Stimulated activated CD4-positive, alpha-beta T cell treated with anti-CD3 and anti-CD28 coated beads, Interleukin-1b, Interleukin-23, amount 100 ng/mL, for 4 hours (primary cell): ENCODE measurements at places on chromosomes 1 and 21.

DNA sequence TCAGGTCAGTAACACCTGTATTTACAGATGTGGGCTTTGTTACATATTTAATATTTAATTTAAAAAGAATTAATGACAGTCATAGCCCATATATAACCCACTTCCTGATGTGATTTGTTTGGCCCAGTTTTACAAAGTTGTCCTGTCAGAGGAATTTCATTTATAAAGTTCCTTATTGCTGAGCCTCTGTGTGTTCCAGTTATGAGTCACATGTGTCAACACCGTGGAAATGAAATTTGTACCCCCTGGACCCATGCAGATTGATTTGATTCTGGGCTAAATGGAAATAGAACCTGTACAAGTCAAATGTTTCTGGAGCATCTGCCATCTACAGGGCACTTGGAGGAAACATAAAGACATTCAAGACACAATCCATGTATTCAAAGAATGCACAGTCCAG, 149.2 kb downstream of the CACNA1E start:
- DNase-seq, result no peak

- DNase-seq, result no peak
Measured at GRCh38 chr1:174795806-174796205, 203.9 kb upstream of the CACYBP start.

GRCh38 chr1:222627232-222627631, 9.3 kb downstream of the MIA3 start:
- DNase-seq, result no peak

GRCh38 chr1:109251277-109252166, 2.2 kb downstream of the CELSR2 start:
- no peak for DNase-seq

GRCh38 chr1:202709276-202710041, 795 bp downstream of the SYT2 start:
- DNase-seq, result no peak

GRCh38 chr1:78483903-78484302, 6.9 kb upstream of the PTGFR start:
- DNase-seq, result no peak

DNA sequence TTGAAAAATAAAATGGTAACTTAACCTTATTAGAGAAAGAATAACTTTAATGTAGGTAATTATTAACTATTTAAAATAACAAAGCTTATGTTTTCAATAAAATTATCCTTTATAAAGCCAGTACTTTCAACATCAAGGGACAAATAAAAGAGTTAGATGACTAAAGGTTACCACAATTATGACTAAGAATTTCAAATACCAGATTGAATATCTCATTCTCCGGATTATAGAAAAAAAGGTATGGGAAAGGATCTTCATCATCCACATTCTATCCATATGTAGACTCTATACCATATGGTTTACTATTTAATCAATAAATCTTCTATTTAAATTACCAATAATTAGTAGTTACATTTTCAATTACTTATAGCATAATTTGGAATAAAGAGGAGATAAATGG, 62.8 kb downstream of the TOR3A start:
- no peak for DNase-seq

GRCh38 chr21:35475762-35476161, 426.7 kb upstream of the RUNX1 start:
- no peak for DNase-seq

DNA sequence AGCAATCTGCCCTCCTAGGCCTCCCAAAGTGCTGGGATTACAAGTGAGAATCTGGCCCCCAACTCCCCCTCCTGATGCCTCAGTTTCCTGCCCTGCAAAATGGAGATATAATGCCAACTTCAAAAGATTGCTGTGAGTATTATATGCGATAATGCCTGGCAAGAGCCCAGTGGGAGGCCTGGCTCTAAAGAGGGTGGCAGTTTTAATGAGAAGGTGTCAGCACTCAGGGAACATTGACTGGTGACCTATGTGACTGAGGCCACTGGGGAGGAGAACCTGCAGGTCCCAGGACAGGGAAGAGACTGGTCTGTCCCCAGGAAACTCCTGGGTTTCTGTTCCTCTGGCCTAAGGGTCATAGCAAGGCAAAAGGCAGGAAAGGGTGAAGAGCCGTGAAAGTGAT, 11.0 kb downstream of the HSPG2 start:
- DNase-seq, result no peak

GRCh38 chr1:70458131-70458530, 47.1 kb downstream of the CTH start:
- DNase-seq, result no peak

GRCh38 chr1:160097911-160098851, at the start of gene IGSF8:
IGSF8 (minus strand) TSS chr1:160098619; CDS start chr1:160098472, 147 bp downstream.
- peak; percentile 94 for DNase-seq

GRCh38 chr1:50658459-50659076, 235.3 kb upstream of the DMRTA2 start:
- no peak for DNase-seq

GRCh38 chr21:15671188-15671587, 58.6 kb upstream of the USP25 start:
- no peak for DNase-seq

DNA sequence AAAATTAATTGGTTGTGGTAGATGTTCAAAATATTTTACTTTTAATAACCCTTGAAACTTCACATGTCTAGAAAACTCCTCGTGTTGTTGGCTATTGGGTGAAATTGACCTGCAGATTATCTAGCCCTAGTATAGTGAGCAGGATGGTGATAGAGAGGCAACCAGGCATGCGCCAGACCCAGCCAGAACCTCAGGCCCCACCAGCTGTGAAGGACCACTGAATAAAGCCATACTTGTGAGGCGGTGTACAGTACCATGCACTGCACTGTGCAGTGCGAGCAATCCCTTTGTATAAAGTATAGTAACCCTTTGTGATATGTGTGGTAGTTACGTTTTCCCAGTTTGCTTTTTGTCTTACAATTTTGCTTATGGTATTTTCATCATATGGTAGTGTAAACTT, 8.5 kb downstream of the TTF2 start:
- DNase-seq, result no peak

DNA sequence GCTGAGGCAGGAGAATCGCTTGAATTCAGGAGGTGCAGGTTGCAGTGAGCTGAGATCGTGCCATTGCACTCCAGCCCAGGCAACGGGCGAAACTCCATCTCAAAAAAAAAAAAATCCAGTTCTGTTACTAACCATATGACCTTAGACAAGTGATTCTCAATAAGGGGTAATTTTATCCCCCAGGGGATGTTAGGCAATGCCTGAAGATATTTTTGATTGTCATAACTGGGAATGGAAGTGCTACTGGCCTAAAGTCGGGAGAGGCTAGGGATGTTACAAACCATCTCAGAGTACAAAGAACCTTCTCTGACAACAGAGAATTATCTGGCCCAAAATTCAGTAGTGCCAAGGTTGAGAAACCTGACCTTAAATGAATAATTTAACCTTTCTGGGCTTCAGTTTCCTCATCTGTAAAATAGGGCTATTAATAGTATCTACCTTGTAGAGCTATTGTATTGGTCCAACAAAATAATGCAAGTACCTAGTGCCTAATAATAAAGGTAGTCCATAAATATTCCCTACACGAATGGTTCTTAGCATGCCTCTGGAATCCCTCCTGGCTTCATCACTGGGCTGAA, 5.8 kb upstream of the LMNA start:
- no peak for DNase-seq

DNA sequence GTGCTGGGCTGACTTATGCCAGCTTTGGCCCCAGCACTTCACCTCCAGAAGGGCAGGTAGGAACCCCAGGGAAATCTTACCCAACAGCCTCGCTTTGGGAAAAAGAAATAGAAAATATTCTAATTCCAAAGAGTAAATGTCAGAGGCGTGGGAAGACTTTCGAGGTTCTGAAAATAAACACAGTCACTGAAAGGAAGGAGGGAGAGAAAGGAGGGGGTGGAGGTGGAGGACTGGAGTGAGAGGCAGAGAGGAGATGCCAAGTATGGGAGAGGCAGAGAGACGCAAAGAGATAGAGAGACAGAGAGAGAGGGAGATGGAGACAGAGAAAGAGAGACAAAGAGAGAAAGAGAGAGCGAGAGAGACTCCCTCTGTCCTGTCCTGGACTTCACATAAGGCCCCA, 395.0 kb downstream of the PTPRU start:
- DNase-seq, result no peak

DNA sequence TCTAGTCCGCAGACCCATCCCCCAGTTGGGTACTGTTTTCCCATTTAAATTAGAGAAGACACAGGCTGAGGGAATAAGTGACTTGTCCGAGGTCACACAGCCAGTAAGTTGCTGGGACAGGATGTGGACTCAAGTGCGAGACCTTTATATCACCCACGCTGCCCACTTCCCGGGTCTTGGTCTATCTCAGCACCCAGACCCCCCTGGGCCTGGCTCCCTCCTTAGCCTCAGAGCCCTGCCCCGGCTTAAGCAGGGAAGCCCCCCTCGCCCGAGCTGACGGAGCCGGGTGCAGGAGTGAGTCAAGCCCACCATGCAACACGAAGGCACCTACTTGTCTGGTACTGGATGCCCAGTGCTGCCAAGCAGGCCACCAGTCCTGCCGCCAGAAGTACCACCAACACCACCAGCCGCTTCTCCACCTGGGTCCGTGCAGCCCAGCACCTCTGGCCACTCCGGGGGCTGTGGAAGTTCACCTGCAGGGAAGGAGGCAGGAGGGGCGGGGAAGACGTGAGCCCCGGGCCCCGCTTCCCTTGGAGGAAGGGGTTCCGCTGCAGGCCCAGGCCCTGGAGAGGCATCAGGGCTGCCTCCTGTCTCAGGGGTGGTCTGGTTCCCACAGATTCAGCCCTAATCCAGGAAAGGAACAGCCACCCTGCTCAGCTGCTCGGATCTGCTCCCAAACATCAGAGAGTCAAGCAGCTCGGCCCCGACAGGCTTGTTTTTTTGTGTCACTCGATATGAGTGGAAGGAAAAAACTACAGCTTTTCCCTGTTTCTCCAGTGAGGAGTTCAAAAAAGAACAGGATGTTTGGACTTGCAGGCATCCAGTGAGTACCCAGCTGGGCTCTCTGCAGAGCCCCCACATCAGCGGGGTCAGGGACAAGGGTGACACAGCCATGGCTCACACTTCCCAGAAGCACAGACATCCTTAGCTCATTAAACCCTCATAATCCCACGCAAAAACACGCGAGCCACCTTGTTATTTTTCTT, 11.1 kb downstream of the ECE1 start:
- no peak for DNase-seq

GRCh38 chr1:108639899-108640560, 20.9 kb downstream of the HENMT1 start:
- DNase-seq, result peak; percentile 35
